ENCODE measurements at places on chromosomes 11 and 22.

DNA sequence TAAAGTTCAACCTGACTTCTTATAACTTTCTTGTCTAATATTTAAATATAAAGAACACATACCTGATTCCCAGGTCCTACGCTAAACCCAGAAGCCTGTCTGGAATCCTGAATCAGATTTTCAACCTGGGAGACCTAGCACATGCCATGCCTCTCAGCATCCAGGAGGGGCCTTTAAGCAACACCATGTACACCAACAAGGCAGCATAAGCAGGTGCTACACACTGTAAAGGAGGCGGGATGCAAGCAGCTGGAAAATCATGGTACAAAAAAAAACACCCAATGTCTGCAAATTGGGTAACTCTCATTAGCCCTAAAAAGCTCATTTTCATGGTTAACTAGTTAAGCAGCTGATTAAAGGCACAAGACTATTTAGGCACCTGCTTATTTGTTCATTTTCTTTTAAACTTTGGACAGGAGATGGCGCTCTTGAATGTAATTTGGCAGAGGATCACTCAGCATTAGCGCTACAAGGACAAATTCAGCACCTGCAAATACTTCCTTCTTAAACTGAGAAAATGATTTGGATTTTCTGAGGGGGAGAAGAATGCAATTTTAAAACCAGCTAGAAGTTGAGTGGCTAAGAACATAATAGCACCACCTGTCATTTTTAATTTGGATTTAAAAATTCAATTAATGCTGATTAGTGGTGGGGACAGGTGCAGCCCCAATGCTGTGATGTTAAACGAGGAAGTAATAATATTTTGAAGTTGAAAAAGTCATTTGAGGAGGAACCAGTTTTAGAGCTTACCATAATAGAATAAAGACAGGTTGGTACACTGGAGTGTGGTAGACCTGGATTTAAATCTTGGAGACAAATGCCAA lies 104.0 kb downstream of the FAR1 start:
- peak; percentile 1 for DNase-seq

DNA sequence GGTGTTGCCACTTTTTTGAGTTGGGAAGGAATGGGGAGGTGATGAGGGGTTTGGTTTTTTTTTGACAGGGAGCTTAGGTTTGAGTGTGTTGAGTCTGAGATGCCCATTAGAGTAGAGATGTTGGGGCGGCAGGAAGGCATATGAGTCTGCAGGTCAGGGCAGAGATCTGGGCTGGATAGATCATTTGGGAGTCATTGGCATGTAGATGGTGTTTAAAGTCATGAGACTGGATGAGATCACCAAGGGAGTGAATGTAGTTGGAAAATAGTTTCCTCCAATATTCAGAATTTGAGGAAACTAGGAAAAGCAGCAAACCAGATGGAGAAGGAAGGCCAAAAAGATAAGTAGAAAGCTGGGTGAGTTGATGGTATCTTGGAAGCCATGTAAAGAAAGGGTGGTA lies 2.1 kb upstream of the ANAPC15 start:
- DNase-seq = no peak

DNA sequence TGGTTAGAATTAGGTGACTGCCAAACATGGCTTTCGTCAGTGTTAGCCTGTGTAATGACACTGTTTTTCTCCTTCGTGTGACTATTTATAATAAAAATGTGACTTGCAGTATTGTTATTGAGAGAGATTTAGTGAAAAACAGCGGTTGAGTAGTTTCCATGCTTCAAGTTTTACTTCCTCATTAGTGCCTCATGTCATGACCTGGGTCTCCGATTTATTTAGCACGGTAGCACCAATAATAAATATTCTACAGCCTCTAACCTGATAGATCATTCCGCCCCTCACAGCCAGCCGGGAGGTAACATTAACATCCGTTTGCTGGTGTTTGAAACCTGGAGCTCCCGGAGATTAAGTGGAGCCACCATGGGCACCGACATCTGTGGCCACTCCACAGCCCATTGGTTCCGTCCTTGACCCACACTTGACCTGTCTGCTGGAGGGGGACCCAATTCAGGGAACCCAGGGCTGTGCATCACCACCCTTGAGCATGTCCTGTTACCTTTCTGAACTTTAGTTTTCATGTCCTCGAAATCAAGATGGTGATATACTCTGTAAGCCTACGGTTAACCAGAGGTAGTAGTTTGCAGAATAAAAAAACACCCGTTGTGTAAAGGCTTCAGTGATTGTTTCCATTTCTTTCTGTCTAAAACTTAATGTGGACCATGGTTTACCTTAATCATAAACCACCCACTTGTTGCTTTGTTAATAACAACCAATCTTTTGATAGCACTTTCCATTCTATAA lies 104.1 kb downstream of the ATXN10 start:
- DNase-seq = no peak

DNA sequence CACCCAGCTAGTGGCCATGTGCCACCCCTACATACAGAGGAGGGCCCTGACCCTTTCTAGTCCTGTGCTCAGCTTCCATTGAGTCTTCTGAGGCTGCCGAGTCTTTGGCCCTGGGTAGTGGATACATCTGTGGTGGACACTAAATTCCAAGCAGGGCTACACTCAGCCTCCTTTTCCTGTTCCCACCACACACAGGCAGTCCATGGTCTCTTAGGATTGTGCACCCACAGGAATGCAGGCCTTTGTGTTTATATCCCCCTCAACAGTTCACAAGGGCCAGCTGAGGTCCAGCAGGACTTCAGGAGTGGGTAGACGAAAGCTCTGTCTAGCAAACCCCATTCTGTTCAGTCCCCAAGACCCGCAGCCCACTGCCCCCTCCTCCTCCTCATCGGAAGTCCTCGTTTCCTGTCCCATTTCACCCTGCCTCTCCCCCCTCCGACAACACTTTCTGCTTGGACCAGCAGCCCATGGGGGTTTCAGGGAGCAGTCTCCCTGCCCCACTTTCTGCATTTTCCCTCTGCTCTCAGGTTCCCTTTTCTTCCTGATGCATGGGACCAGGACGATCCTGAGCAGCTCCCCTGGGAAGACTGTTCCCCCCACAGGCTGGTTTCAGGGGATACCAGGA lies 91.8 kb downstream of the SWAP70 start:
- DNase-seq = peak; percentile 70

- DNase-seq = no peak
These were observed 1437.8 kb downstream of the BRD1 start for GRCh38 chr22:48389916-48390315.

- no peak for DNase-seq
These were observed at the start of gene CCDC116 for GRCh38 chr22:21632237-21632895. TSS of gene CCDC116 (plus strand) at chr22:21632760. CDS start at chr22:21633182, 422 bp downstream.

DNA sequence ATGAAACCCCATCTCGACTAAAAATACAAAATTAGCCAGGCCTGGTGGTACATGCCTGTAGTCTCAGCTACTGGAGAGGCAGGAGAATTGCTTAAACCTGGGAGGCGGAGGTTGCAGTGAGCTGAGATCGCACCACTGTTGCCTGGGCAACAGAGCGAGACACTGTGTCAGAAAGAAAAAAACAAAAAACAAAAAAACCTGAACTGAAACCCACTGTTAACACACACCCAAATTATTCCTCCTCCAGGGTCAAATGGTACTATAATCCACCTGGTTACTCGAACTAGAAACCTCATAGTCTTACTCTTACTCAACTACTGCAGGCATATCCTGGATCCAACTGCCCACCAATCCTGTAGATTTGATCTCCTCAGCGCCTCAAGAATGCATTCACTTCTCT lies 35.5 kb downstream of the USP28 start:
- no peak for DNase-seq

GRCh38 chr11:12848413-12848812 lies 160.7 kb upstream of the RASSF10 start:
- no peak for DNase-seq

DNA sequence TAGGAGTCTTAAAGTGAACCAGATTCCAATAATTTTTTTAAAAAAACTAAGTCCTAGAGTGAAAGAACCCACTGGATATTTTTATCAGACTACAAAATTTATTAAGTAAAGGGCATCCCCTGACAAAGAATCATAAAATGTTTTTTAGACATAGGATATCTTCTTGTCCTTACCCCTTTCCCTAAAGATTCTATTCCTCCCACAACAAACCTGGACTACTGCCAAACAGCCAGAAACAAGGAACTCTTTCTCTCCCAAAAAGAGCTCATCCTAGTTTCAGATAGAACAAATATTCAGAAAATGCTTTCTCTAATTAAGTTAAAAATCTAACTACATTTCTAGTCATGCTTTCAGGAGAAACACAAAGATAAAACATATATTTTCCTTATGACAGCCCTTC lies 327.1 kb downstream of the FAM181B start:
- no peak for DNase-seq

GRCh38 chr22:43723816-43724215 lies 88.3 kb downstream of the EFCAB6 start:
- no peak for DNase-seq

DNA sequence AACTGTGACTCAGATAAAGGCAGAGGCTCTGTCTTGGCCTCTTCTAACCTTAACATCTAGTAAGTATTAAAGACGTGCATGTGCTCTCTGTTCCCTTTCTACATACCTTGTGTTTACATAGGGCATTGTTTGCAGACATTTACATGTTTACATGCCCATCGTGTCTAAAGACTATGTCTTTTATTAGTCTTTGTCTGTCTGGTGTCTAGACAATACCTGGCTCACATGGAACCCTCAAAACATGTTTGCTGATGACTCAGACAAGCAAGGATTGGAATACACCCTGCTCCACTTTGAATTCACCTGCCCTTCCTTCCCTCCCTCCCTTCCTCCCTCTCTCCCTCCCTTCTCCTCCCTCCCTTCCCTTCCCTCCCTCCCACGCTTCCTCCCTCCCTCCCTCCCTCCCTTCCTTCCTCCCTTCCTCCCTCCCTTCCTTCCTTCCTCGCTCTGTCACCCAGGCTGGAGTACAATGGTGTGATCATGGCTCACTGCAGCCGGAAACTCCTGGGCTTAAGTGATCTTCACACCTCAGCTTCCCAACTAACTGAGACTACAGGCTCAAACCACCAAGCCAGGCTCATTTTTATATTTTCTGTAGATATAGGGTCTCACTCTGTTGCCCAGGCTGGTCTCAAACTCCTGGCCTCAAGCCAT lies 23.7 kb upstream of the SORL1-AS1 start:
- no peak for DNase-seq

GRCh38 chr11:15555161-15555560 lies 440.4 kb downstream of the INSC start:
- no peak for DNase-seq

DNA sequence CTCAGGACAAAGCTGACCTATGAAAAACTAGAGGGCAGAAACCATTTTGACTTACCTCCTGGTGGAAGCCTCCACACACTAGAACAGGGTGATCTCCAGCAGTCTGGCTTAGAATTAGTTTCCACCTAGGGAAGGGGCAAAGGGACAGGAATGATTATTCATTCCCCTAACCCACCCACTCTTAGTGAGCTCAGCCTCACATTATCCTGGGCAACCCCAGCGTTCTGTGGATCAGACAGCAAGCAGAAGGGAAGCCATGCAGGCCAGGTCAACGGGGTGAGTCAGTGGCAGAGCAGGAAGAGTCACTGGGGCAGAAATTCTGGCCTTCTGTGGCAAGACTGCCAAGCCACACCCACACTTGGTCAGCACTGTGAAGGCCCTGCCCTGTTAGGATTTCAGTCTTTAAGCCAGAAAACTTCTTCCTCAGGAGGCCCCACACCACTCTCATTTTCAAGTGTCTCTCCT lies 10.5 kb downstream of the NUMA1 start:
- DNase-seq = no peak

GRCh38 chr22:29343313-29343805 lies 27.9 kb upstream of the RASL10A start:
- peak; percentile 31 for DNase-seq

GRCh38 chr22:17913801-17914347 lies 110.5 kb downstream of the MICAL3 start:
- no peak for DNase-seq

DNA sequence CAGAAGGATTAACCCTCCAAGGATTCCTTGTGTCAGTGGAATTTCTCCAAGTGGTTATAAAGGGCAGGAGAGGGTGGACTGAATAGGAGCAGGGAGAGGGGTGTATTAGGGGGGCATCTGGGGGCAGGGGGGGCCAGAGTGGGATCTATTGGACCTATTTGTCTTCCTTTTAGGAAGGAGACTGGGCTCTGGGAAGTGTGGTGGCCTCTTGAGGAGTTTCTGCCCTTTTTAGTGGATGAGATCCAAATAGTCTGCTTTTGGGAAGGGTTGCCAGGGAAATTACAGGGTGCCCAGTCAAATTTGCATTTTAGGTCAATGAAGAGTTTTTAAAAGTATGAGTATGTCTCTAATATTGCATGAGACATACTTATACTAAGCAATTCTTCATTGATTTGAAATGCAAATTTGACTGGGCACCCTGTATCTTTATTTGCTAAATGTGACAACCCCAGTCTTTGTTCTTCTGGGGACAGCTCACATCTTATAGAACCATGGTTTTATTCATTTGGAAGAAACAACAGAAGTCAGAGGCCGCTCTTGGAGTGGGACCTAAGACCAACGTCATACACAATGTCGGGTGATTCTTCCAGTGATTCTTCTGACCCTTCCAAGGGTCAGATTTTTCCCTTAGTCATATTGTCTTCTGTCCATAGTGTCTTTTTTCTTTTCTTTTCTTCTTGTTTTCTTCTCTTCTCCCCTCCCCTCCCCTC lies 429 bp upstream of the SLC22A6 start:
- no peak for DNase-seq

DNA sequence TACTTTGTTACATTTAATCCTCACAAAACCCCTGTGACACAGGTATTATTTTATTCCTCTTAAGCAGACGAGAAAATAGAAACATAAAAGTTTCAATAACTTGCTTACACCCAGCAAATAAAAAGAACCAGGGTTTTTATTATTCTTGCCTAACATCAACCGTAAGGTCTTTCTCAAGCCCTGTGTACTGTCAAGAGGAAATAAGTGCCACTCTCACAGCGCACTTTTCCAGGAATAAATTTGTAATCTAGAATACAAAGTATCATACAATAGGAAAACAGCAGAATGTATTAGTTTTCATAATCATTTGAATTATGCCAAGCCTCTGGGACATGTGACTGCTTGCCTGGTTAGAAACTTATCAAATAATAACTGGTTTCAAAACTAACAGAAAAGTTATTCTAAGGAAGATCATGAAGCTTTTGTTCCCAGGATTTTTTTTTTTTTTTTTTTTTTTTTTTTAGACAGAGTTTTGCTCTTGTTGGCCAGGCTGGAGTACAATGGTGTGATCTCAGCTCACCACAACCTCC lies 7.4 kb downstream of the CCDC34 start:
- no peak for DNase-seq

DNA sequence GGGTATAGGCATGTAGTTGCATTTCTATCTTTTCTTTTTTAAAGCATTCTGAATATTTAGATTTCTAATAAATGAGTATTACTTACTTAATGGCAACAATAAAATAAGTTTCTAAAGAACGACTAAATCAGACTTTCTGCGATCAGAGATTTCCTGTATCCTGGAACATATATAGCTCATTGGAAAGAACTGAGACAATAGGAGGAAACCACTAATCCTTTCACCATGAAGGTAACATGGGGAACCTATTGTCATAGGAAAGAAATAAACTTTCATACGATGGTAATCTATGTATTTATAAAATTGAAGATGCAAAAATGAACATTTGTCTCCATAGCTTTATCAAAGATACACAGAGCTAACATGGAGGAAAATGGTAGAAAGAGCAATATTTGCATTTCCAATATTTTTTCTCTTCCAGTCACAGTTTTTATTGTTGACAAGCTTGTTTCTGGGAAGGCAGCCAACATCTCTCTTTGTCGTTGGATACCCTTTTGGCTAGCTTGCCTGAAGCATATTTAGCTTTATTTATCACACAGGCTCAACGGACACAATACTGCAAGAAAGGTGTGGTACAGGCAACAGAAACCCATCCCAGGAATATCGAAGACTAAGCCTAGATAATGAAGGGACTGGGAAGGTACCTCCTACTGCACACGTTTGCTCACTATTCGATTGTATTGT lies 293.3 kb upstream of the MPPED2 start:
- DNase-seq = no peak
